GM12865 (cell line): ENCODE measurements at places on chromosomes 16 and 17.

DNA sequence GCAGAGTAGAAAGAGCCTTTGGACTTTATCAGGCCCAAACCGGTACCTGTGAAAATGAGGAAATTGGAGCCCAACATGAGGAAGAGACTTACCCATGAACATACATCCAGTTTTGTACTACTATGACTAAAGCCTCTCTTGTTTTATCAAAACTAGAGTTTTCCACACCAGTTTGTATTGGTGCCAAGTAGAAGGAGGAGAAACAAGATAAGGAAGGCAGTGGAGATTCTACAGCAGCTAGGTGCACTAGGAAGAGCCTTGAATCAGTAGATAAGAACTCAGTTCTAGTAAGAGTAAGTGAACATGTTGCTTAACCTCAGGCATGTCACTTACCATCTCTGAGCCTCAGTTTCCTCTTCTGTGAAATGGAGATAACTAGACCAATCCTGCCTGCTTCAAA is 13.7 kb upstream of the TMEM132E start:
- DNase-seq, result no peak

- no peak for DNase-seq
These were observed 48.2 kb downstream of the IL21R start for GRCh38 chr16:27450196-27450549.

- no peak for DNase-seq
These were observed 4.7 kb downstream of the PAFAH1B1 start for GRCh38 chr17:2598166-2598565.

DNA sequence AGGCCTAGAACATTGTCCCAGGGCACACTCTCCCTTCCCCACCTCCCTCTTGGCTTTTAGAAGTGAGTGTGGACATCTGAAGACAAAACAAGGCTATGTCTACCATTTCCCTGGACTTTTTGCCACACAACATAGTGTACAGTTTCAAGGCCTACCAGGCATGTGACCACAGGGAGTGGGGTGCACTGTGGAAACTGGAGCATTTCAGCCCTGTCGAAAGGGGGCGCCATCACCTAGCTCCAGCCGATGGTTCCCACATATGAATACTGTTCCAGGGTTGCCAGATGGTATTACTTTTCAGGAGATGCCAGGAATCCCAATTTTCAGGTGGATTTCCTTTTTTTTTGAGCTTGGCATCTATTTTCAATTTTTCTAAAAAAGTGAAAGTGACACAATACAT is 140.7 kb downstream of the KATNIP start:
- peak; percentile 23 for DNase-seq

DNA sequence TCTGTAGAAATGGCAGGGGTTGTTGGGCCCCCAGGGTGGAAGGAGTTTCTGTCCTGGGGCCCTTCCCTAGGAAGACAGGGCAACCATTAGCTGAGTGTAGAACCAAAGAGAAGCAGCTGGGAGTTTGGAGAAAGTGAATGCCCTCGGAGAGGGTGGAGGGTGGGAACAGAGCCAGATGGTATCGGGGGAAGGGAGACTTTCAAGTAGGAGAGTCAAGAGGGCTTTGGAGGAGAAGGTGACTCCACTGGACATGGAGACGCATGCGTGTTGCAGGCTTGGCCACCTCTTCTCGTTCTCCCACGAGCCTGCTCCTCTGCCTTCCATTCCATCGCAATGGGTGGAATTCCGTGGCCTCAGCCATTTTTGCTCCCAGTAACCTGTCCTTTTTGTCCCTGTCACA is 19.4 kb downstream of the SLC47A1 start:
- no peak for DNase-seq

DNA sequence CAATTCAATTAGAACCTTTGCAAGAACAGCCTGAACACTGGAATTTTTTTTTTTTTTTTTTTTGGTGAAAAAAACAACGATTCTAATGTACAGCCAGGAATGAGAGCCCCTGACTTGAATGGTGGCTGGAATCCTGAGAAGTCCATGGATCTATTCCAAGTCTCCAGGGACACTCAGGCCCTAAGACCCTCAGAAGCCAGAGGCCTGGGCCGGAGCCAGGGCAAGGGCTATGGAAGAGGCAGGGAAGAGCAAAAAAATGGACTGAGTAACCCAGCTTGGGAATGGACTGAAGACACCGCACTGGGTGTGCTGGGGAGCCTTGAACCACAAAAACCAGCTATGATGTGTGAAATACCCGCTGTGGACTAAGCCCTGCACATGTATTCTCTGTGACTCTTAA is 60.3 kb upstream of the LHX1 start:
- DNase-seq, result no peak

- no peak for DNase-seq
These were observed 10.0 kb upstream of the ABCA3 start for GRCh38 chr16:2350500-2350899.

GRCh38 chr17:12790249-12791106 is 1.2 kb downstream of the ARHGAP44 start:
- DNase-seq, result no peak

- no peak for DNase-seq
These were observed 191.8 kb downstream of the STX8 start for GRCh38 chr17:9383826-9384225.

- DNase-seq, result peak; percentile 48
These were observed 637 bp downstream of the PLCG2 start for GRCh38 chr16:81779536-81780320.
